ENCODE measurements at places on chromosomes 3 and 15. TPM values are rescaled to one million over a fixed set of nuclear protein-coding genes. Genes with fewer than 3 reads are reported as not detected.
A peak's percentile ranks its signal among the peaks of the same experiment; 100 is the strongest.

The PLCH1 gene
- not detected for total RNA-seq

GRCh38 chr3:66253790-66254620 is 33.2 kb downstream of the SLC25A26 start:
- H3K36me3 ChIP-seq = peaks cover 11% of the 10 kb centered on the region
- H3K27ac ChIP-seq = no peak overlapping the region
- no peaks in the 10 kb centered on the region for H3K4me1 ChIP-seq
- DNase-seq = peak; percentile 30
- H3K4me3 ChIP-seq = no peak overlapping the region
- no peaks in the 10 kb centered on the region for H3K27me3 ChIP-seq

DNA sequence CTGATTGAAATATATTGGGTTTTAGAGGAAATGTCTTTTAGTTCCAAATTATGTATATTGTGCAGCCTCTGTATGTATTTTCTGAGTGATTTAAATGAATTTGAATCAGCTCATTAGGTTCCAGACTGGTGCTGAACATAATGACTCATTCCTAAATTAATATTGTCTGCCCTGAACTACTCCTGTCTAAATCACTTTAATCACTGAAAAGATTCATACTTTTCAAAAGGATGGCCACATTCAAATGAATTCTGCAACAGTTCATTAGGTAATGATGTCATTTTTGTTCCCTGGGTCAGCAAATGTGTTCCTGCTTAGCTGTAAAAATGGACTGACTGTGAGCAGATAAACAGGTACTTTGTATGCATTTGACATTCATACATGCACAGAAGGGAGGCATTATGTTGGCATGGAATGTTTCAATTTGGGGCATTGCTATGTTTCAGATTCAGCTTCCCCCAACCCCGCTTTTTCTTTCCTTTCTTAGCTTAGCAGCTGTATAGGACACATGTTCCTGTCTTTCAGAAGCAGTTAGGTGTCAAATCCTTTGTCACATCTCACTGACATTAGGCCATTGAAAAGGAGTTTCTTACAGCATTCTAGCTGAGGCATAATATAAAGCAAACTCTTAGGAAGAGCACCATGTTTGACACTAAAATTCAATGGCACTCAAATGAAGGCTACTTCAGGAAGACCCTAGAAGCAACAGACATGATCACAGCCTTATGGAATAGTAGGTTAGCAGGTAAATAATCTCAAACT is 318.5 kb upstream of the ARPP21 start:
- no peak overlapping the region for H3K4me3 ChIP-seq
- H3K36me3 ChIP-seq = no peaks in the 10 kb centered on the region
- no peaks in the 10 kb centered on the region for H3K27me3 ChIP-seq

DNA sequence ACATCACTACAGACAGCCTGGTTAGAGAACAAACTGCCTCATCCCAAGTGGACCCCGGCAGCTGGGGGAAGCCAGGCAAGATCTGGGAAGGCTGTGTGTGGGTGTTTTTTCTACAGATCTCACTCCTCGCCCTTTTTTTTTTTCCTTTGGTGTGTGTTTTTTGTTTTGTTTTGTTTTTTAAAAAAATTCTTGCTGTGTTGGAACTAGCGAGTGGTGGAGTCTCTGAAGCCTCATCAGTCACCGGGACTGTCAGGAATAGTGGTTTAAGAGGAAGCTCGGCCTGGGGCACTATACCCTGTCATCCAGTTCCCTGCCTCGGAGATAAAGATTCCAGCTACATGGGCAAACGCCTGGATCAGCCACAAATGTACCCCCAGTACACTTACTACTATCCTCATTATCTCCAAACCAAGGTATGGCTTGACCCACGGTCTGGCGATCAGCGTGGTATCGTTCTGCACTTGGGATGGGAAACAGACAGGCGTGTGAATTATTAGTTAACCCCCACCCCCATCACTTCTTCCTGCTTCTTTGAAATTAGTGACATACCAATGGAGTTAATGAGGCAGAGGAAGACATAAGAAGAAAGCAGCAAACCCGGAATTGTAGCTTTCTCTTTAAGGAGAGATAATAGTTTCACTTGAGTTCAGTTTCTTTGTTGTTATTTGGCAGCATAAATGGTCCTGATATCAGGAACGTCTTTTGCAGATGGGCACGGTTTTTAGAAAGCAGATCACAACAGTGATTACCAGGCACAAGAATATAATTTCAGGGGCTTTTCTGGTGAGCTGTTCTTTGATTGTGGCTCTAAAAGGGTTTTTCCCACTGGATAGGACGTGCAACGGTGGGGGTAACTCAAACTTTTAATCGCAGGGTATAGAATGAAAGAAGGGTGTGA is 722 bp downstream of the RBMS3 start:
- no peaks in the 10 kb centered on the region for H3K27me3 ChIP-seq
- peaks cover 11% of the 10 kb centered on the region for H3K4me1 ChIP-seq
- peak overlapping the region; percentile 12 for H3K4me3 ChIP-seq
- no peak for DNase-seq

The NUSAP1 gene
- 3.5 TPM for total RNA-seq

GRCh38 chr15:71385026-71385425 is 269.8 kb downstream of the THSD4 start:
- H3K4me3 ChIP-seq = no peak overlapping the region
- H3K4me1 ChIP-seq = no peaks in the 10 kb centered on the region
- H3K27ac ChIP-seq = no peak overlapping the region
- H3K36me3 ChIP-seq = no peaks in the 10 kb centered on the region
- peaks cover 3% of the 10 kb centered on the region for H3K27me3 ChIP-seq
- DNase-seq = no peak

DNA sequence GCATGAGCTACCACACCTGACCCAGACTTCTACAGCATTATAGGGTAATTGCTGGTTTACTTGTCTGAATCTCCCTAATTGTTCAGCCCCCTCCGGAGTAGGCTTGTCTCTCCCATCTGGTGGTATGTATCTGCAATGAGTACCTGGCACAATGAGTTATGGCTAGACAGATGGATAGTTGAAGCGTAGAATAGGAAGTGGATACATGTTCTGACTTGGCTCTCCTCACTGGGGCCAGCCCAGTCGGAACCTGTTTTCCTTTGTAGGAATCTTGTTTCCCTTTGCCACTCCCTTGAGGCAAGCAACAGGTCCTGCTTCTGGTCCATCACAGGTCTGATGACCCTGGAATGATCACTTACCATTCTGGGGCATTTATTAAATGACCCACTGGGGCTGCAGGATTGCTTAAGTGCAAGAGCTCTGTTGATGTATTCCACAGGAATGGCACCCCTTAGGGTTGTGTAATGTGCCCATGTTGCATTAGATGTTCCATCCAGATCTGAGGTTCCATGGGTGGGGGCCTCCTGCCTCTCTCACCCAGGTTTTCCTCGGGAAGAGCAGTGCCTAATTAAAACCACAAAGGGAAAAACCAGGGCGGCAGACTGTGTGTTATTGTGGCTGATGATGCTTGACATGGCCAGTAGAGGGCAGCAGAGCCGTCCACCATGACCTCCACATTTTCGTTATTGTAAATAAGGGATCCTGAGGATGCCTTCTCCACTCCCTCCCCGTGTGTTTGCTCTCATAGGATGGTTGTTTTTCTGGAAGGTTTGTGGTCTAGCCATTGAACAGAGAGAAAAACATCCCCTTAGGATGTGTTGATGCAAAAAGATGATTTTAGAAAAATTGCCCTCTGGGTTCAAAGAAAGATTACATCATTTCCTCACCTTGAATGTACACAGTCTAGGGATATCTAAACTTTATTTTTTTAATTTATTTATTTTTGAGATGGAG is 58.0 kb downstream of the CMTM8 start:
- H3K27ac ChIP-seq = peak overlapping the region; percentile 63
- peak; percentile 68 for DNase-seq
- no peak overlapping the region for H3K4me3 ChIP-seq

DNA sequence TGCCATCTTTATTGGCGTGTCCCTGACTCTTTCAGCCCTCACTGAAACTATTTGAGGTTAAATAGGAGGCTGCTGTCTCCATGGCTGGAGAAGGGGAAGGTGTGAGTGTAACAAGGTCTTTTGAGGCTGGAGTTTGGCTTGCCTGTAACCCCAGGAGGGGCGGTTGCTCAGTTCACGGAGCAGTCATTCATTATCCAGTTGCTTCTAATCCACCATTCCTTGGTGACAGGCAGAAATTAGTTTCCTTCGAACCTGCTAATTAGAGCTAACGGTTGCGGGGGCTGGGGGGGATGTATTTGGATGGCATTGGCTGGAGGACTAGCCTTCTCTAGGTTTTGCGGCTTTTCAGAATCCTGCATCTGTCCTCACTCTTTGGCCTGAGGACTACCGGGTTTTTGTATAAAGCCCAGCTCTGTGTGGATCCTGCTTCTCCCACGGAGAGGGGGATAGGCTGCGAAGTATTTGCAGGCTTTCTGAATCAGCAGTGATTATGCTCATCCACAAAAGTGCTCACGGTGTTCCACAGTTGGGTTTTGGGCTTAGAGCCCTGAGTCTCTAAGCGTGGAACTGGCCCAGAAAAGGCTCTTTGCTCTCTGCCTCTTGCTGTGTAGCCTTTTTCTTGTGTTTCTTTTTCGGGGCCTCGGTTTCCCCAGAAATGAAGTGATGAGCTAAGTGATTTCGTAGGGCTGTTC is 18.6 kb downstream of the FGD5 start:
- no peak overlapping the region for H3K27ac ChIP-seq
- no peak for DNase-seq
- no peaks in the 10 kb centered on the region for H3K27me3 ChIP-seq
